ENCODE measurements at places on chromosomes 13 and 19. TPM values are rescaled to one million over a fixed set of nuclear protein-coding genes. Genes with fewer than 3 reads are reported as not detected.

The KISS1R gene
- not detected for total RNA-seq

The TPTE2 gene
- not detected for total RNA-seq

The TNFSF13B gene
- total RNA-seq = 0.56 TPM

The ZNF28 gene
- total RNA-seq = 24.7 TPM

The STOML3 gene
- not detected for total RNA-seq

The HSD17B14 gene
- total RNA-seq = 0.54 TPM
